CD8-positive, alpha-beta memory T cell (primary cell): ENCODE measurements at places on chromosomes 6 and 20. TPM values are rescaled to one million over a fixed set of nuclear protein-coding genes. Genes with fewer than 3 reads are reported as not detected.

Gene PGC
- polyA plus RNA-seq, result not detected

Gene BACH2
- 7.4 TPM for polyA plus RNA-seq

Gene TRIM31
- polyA plus RNA-seq, result not detected

Gene SNTA1
- polyA plus RNA-seq, result 11.8 TPM

Gene ZHX3
- 12.1 TPM for polyA plus RNA-seq

Gene NTSR1
- not detected for polyA plus RNA-seq

Gene AFDN
- 3.5 TPM for polyA plus RNA-seq

Gene SSR1
- polyA plus RNA-seq, result 178 TPM

Gene OPRM1
- not detected for polyA plus RNA-seq
